ENCODE measurements at places on chromosomes 1 and 21. TPM values are rescaled to one million over a fixed set of nuclear protein-coding genes. Genes with fewer than 3 reads are reported as not detected.

The PPP1R12B gene
- total RNA-seq, result 179 TPM

The EPHB2 gene
- 7.4 TPM for total RNA-seq

GRCh38 chr1:242189591-242189990 is 190.7 kb upstream of the MAP1LC3C start:
- H3K27ac ChIP-seq, result no peak overlapping the region
- DNase-seq, result no peak
- H3K4me1 ChIP-seq, result no peaks in the 10 kb centered on the region
- H3K4me3 ChIP-seq, result no peak overlapping the region
- H3K27me3 ChIP-seq, result no peaks in the 10 kb centered on the region

DNA sequence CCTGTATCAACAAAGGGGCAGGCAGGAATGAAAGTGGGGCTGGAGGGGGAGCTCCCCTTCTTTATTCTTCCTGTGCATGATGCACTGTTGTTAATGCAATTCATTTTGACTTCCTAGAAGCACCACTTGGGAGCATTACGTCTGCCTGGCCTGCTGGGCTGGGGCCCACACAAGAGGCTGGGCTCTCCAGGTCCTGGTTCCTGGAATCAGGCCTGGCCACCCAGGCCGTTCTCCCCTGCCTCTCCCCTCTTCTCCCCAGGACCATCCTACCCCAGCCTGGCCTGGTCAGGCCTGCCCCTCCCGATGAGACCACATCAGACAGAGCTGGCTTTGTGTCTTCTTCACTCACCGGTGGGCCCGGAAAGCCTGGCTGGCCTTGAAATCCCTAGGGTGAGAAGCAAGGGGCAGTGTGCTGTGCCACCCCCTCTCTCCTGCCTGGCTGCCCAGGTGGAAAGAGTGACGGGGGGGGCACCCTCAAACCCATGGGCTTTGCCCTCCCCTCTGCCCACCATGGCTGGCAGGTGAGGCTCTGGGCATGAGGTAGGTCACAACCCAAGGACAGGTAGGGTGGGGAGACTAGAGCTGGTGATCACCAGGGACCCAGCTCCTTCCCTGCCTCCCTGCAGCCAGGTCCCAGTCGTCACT is 20.7 kb upstream of the PEF1 start:
- no peak overlapping the region for H3K4me3 ChIP-seq
- peaks cover 2% of the 10 kb centered on the region for H3K4me1 ChIP-seq
- H3K27ac ChIP-seq, result peak overlapping the region; percentile 45
- no peaks in the 10 kb centered on the region for H3K36me3 ChIP-seq
- H3K27me3 ChIP-seq, result no peaks in the 10 kb centered on the region
- no peak for DNase-seq

GRCh38 chr1:216560527-216560926 is 137.3 kb upstream of the USH2A start:
- no peak overlapping the region for H3K27ac ChIP-seq
- no peak for DNase-seq
- no peaks in the 10 kb centered on the region for H3K36me3 ChIP-seq

DNA sequence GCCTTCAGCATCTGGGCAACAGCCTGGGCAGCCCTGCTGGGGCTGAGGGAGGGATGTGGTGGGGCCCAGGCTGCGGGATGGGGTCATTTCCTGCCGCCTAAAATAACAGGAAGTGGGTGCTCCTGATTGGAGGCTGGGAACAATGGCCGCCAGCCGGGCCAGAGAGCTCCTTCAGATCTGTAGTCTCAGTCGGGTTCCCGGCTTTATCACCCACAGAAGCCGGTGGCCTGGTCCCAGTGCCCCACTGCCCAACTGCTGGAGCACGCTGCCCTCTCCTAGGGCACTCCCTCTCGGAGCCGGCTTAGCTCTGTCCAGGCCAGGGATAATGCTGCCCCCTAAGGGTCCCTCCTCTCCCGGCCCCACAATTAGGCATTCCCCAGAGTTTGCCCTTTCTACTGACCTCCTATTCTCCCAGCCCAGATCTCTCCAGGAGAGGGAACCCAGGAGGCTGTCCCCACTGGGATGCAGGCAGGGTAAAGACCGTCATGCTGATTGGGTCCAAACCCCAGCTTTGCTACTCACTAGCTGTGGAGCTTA is 5.1 kb downstream of the MAP7D1 start:
- DNase-seq, result no peak
- no peaks in the 10 kb centered on the region for H3K27me3 ChIP-seq
- peaks cover 61% of the 10 kb centered on the region for H3K4me1 ChIP-seq
- peak overlapping the region; percentile 100 for H3K27ac ChIP-seq
- H3K36me3 ChIP-seq, result no peaks in the 10 kb centered on the region

GRCh38 chr1:6046279-6046678 is 591 bp downstream of the KCNAB2 start:
- H3K27me3 ChIP-seq, result no peaks in the 10 kb centered on the region
- no peak overlapping the region for H3K4me3 ChIP-seq
- no peaks in the 10 kb centered on the region for H3K36me3 ChIP-seq
- DNase-seq, result no peak
- H3K27ac ChIP-seq, result no peak overlapping the region

DNA sequence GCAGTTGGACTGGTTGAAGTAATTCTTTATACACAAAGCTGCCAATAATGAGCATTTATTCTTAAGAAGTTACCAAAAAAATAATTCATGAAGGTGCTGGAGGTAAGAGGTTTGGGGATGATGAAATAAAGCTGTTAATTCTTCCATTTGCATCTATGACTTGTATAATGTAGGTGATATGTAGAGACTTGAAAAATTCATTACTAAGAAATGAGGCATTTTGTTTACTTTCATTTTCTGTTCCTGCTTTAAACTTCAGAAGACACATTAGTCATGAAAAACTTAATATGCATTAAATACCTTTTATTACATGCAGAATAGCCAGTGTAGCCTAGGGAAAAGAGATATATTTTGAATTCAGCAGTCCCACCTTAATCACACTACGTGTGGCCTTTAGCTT is 214.2 kb downstream of the SLC44A5 start:
- DNase-seq, result no peak
- no peaks in the 10 kb centered on the region for H3K27me3 ChIP-seq
- no peaks in the 10 kb centered on the region for H3K36me3 ChIP-seq

DNA sequence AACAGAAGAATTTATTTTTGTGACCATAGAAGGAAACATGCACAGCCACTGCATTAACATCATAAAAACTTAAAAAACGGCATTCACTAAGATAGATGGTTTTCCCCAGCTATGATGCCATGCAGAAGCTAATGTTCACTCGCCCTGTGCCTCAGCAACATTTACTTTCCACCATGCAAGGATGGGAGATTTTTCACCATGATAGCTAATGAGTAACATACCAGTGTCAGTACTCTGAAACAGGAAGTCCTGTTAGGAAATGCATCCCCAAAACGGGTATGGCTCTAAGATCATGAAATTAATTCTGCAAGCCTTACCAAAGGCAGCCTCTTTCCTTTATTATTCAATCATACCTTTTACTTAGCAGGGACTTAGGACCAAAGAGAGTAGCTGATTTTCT is 17.5 kb upstream of the VAMP3 start:
- no peak overlapping the region for H3K27ac ChIP-seq
- no peak for DNase-seq
- no peaks in the 10 kb centered on the region for H3K4me1 ChIP-seq
- no peaks in the 10 kb centered on the region for H3K36me3 ChIP-seq
- H3K27me3 ChIP-seq, result no peaks in the 10 kb centered on the region
- no peak overlapping the region for H3K4me3 ChIP-seq

DNA sequence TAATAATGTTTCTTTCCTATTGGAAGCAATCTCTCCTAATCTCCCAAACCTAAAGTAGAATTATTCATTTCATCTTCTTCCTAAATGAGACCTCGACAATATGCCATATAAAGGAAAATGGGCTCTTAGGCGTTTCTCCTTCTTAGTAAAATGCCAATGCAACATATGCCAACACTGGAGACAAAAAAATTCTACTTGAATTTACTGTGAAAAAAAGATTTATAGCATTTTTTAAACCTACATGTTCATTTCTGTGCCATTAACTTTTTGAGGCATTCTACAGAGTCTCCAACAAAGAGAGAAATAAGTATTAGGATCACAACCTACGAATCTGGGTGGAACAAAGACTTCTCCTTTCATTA is 1.3 kb downstream of the WDR47 start:
- no peaks in the 10 kb centered on the region for H3K27me3 ChIP-seq
- no peaks in the 10 kb centered on the region for H3K4me1 ChIP-seq
- H3K27ac ChIP-seq, result no peak overlapping the region
- no peak for DNase-seq
- H3K4me3 ChIP-seq, result peak overlapping the region; percentile 99
- H3K36me3 ChIP-seq, result no peaks in the 10 kb centered on the region

GRCh38 chr1:203907901-203908300 is 46.5 kb downstream of the SNRPE start:
- H3K4me3 ChIP-seq, result no peak overlapping the region
- no peaks in the 10 kb centered on the region for H3K4me1 ChIP-seq
- no peaks in the 10 kb centered on the region for H3K36me3 ChIP-seq
- H3K27me3 ChIP-seq, result no peaks in the 10 kb centered on the region
- DNase-seq, result no peak

The IL10 gene
- total RNA-seq, result not detected

GRCh38 chr1:207844371-207844770 is 66.6 kb downstream of the CD34 start:
- no peak overlapping the region for H3K4me3 ChIP-seq
- H3K27ac ChIP-seq, result no peak overlapping the region
- H3K36me3 ChIP-seq, result no peaks in the 10 kb centered on the region
- no peak for DNase-seq

The TSACC gene
- 58.7 TPM for total RNA-seq

The ATP6V1G3 gene
- not detected for total RNA-seq

DNA sequence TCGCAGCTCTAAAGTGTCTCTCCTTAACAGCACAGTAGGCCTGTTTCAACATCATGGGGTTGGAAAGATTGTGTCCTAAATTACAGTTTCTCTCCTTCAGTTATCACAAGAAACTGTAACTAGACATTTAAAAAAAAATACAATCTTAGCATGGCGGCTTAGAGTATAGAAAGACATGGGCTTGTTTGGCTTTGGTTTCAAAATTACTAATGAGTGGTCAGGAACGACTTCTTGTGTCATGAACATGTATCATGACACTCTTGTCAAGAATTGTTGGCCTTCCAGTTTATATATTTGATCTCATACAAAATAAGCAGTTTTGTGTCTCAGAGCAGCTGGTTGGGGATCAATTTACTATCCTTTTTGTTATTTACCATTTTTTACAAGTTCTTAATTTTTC is 2.1 kb downstream of the GJA8 start:
- no peak overlapping the region for H3K27ac ChIP-seq
- no peak for DNase-seq
- no peaks in the 10 kb centered on the region for H3K27me3 ChIP-seq
- H3K36me3 ChIP-seq, result no peaks in the 10 kb centered on the region
- no peak overlapping the region for H3K4me3 ChIP-seq

The SLC6A17 gene
- 2.2 TPM for total RNA-seq

The IVL gene
- 0.46 TPM for total RNA-seq

GRCh38 chr1:22489823-22490222 is 38.2 kb downstream of the ZBTB40 start:
- DNase-seq, result no peak
- no peaks in the 10 kb centered on the region for H3K27me3 ChIP-seq

- H3K27ac ChIP-seq, result no peak overlapping the region
- H3K4me3 ChIP-seq, result no peak overlapping the region
- H3K36me3 ChIP-seq, result no peaks in the 10 kb centered on the region
Measured at GRCh38 chr1:238089615-238090014, 198.9 kb upstream of the ZP4 start.

Measured in prostate gland (tissue), 2 donors.